Pancreas (tissue), 10 donors: ENCODE measurements at places on chromosomes 12 and 14.

DNA sequence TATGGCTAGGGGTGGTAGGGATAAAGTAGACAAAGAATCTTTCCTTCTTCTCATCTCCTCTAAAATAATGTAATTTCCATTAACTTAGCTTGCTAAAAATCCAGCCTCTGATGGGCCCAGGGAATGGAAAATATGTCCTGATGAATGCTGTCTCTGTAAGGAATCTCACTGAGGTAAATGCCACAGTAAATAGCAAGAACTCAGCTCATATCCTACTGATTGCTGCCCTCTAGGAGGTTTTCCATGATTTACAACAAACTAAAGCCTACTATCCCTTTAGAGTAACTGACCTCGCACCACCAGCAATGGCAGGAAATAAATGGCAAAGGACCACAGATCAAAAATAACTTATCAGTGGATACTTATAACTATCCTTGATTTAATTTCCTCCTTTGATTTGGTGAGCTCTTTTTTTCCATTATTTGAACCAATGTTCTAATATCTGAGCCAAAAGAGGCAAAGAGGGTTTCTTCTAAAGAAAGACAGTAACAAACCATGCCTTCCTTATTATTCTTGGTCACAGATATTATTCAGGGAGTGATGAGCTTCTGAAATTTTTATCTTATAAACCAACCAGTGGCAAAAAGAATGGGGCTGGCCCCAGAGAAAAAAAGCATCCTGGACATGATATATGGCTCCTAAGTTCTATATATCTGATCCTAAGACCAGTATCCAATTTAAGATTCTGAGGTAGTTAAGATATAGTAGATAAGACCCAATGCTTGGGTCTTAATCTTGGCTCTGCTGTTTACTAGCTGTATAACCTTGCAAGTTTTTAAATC lies 43.8 kb downstream of the SENP1 start:
- H3K36me3 ChIP-seq, result peaks cover 14% of the 10 kb centered on the region
- no peak overlapping the region for H3K4me3 ChIP-seq
- no peaks in the 10 kb centered on the region for H3K27me3 ChIP-seq
- no peak overlapping the region for H3K27ac ChIP-seq

- peaks cover 29% of the 10 kb centered on the region for H3K4me1 ChIP-seq
- H3K27me3 ChIP-seq, result no peaks in the 10 kb centered on the region
- peak overlapping the region; percentile 84 for H3K4me3 ChIP-seq
- H3K27ac ChIP-seq, result peak overlapping the region; percentile 94
- H3K36me3 ChIP-seq, result no peaks in the 10 kb centered on the region
- no peak for DNase-seq
These were observed 508 bp downstream of the HNRNPC start for GRCh38 chr14:21268617-21269251.

GRCh38 chr14:76490735-76491134 lies 114.8 kb downstream of the ESRRB start:
- no peak for DNase-seq
- H3K36me3 ChIP-seq, result no peaks in the 10 kb centered on the region
- H3K4me3 ChIP-seq, result no peak overlapping the region
- no peaks in the 10 kb centered on the region for H3K27me3 ChIP-seq

GRCh38 chr12:118611295-118611694 lies 234.9 kb downstream of the SUDS3 start:
- peak overlapping the region; percentile 42 for H3K27ac ChIP-seq
- no peak overlapping the region for H3K4me3 ChIP-seq
- H3K4me1 ChIP-seq, result no peaks in the 10 kb centered on the region
- no peaks in the 10 kb centered on the region for H3K27me3 ChIP-seq

GRCh38 chr14:91983588-91983987 lies 36.1 kb upstream of the FBLN5 start:
- no peak overlapping the region for H3K4me3 ChIP-seq
- H3K27ac ChIP-seq, result no peak overlapping the region
- DNase-seq, result no peak
- H3K4me1 ChIP-seq, result peaks cover 25% of the 10 kb centered on the region
- no peaks in the 10 kb centered on the region for H3K36me3 ChIP-seq
- no peaks in the 10 kb centered on the region for H3K27me3 ChIP-seq

- H3K4me1 ChIP-seq, result no peaks in the 10 kb centered on the region
- H3K4me3 ChIP-seq, result no peak overlapping the region
- no peaks in the 10 kb centered on the region for H3K27me3 ChIP-seq
- DNase-seq, result no peak
- no peak overlapping the region for H3K27ac ChIP-seq
- no peaks in the 10 kb centered on the region for H3K36me3 ChIP-seq
These were observed 107.4 kb downstream of the GRIP1 start for GRCh38 chr12:66571361-66571915.

DNA sequence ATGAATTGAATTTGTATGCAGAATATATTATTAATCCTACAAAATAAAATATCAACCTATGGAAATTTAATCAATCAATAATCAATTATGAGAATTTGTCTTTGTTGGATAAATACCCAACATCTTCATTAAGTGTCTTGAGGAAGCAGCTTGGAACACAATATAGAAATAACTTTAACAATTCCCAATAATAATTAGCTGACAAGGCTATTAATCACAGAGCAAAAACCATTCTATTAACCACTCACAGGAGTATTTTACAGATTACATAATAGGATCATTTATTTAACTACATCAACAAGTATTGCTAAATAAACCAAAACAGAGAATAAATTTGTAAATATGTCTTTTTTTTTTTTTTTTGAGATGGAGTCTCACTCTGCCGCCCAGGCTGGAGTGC lies 190.3 kb downstream of the CEP128 start:
- no peaks in the 10 kb centered on the region for H3K36me3 ChIP-seq
- H3K27me3 ChIP-seq, result no peaks in the 10 kb centered on the region

DNA sequence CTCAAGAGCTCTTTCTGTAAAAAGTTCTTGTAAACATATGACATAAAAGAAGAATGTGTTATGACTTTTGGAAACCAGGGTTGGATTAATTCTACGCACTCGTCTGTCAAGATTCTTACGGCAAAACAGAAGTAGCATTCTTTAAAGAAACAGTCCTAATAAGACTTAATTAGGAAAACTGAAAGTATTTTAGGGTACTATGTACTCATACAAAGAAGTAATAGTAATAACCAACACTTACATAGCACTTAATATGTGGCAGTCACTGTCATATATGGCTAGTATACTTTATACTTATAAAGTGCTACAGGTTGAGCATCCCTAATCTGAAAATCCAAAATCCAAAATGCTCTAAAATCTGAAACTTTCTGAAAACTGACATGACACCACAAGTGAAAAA lies 72.9 kb upstream of the ST8SIA1 start:
- H3K36me3 ChIP-seq, result no peaks in the 10 kb centered on the region
- no peak for DNase-seq
- H3K4me1 ChIP-seq, result peaks cover 9% of the 10 kb centered on the region

- no peak for DNase-seq
- H3K27me3 ChIP-seq, result no peaks in the 10 kb centered on the region
- H3K4me3 ChIP-seq, result no peak overlapping the region
- no peaks in the 10 kb centered on the region for H3K4me1 ChIP-seq
These were observed 33.7 kb upstream of the IL22 start for GRCh38 chr12:68287106-68287505.

GRCh38 chr14:106738075-106738474 lies 1211.7 kb downstream of the TMEM121 start:
- no peak for DNase-seq
- H3K27ac ChIP-seq, result no peak overlapping the region
- no peaks in the 10 kb centered on the region for H3K36me3 ChIP-seq
- H3K4me3 ChIP-seq, result no peak overlapping the region

DNA sequence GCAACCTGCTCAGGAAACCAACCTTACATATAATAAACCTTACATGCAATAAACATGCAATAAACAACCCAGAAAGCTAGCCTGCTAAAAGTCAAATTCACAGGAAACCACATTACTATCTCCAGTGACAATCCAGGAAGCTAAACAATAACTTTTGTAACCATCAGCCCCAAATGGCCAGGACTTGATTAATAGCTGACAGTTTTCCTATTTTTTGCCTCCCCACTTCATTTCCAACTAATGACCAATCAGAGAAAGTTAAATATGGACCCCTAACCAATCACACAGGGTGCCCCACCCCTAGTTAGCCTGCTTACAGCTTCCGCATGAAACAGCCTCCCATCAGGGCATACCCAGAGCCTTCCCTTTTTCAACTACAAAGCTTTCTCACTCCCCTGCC lies 152.2 kb upstream of the LMNTD1 start:
- no peak for DNase-seq
- H3K27ac ChIP-seq, result no peak overlapping the region
- no peaks in the 10 kb centered on the region for H3K4me1 ChIP-seq
- no peaks in the 10 kb centered on the region for H3K27me3 ChIP-seq

DNA sequence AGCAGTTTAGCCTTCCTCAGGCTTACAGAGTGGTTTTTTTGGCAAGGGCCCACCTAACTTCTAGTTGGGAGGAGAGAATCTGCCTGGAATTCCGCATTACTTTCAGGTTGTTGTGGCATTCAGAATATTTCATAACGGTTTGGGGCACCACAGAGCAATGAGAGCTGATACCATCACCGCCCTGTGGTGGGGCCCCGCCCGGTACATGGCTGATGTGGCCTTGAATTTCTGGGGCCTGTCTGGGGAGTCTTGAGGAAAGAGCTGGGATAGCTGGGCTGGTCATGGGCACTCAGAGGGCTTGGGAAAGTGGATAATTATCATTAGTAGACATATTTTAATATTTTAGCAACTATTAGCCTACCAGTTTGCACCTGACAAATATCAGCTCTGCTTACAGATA lies 4.2 kb downstream of the TESPA1 start:
- no peak overlapping the region for H3K27ac ChIP-seq
- H3K4me3 ChIP-seq, result no peak overlapping the region
- no peaks in the 10 kb centered on the region for H3K36me3 ChIP-seq

GRCh38 chr14:72253503-72253902 lies 321.3 kb downstream of the RGS6 start:
- H3K27ac ChIP-seq, result no peak overlapping the region
- no peaks in the 10 kb centered on the region for H3K27me3 ChIP-seq
- no peaks in the 10 kb centered on the region for H3K4me1 ChIP-seq
- no peak for DNase-seq
- no peak overlapping the region for H3K4me3 ChIP-seq
- H3K36me3 ChIP-seq, result no peaks in the 10 kb centered on the region

GRCh38 chr14:90288651-90289355 lies 32.5 kb downstream of the PSMC1 start:
- H3K27ac ChIP-seq, result no peak overlapping the region
- H3K4me1 ChIP-seq, result no peaks in the 10 kb centered on the region
- H3K4me3 ChIP-seq, result no peak overlapping the region
- no peaks in the 10 kb centered on the region for H3K27me3 ChIP-seq

DNA sequence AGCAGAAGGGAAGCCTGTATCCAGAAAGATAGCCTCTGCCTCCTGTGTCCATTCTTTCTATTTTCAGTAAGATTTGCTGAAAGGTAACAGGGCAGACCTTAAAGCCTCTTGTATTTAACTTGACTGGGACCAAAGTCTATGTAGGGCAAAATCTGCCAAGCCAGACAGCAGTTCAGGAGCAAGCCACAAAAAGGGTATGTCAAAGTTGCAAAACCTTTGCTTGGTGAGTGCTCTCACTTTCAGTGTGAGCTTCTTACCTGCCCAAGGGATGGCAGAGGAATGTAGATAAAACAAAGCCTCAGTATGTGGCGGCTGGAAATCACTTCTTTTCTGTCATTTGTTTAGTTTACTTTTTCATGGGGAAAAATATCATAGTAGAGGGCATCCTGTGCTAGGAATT lies 63.1 kb downstream of the PLEKHG7 start:
- H3K36me3 ChIP-seq, result no peaks in the 10 kb centered on the region
- no peak for DNase-seq
- H3K27me3 ChIP-seq, result no peaks in the 10 kb centered on the region
- no peak overlapping the region for H3K4me3 ChIP-seq

GRCh38 chr12:12126551-12126950 lies 55.8 kb downstream of the BCL2L14 start:
- H3K36me3 ChIP-seq, result peaks cover 34% of the 10 kb centered on the region
- DNase-seq, result no peak
- H3K4me3 ChIP-seq, result no peak overlapping the region
- no peak overlapping the region for H3K27ac ChIP-seq

- peaks cover 30% of the 10 kb centered on the region for H3K4me1 ChIP-seq
- no peak overlapping the region for H3K27ac ChIP-seq
- H3K27me3 ChIP-seq, result no peaks in the 10 kb centered on the region
These were observed 5.3 kb downstream of the TMEM253 start for GRCh38 chr14:21106176-21106497.

DNA sequence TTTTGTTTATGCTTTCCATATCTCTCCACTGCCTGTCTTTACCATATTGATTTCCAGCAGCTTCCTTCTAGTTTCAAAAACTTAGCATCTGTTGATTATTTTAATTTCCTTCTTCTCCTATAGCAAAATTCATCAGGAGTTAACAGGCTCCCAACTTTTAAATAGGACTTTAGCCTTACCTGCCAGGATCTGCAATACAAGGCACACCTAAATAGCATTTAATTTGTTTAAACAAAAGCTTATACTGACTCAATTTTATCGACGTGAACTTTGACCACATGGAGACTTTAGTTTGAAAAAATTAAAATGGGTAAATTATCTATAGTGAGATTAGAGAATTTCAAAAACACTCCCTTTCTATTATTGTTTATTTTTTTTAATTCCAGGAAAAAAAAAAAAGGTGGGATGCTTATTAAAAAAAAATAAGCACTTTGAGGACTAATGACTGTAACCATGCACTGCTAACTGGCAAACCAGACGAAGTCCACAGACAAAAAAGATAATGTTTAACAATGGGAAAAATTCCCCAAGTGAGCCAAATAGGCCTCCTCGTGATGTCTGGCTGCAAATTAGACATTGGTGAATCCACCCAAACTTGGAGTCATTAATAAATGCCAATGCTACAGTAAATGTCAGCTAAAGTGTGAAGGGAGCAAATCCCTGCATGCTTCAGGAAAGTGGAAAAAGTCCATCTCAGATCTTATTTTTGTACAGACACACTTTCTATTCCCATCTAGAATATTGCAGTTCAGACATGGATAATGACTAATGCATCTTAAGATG lies 40.7 kb downstream of the RMST start:
- DNase-seq, result no peak
- peaks cover 7% of the 10 kb centered on the region for H3K4me1 ChIP-seq
- H3K27me3 ChIP-seq, result no peaks in the 10 kb centered on the region

DNA sequence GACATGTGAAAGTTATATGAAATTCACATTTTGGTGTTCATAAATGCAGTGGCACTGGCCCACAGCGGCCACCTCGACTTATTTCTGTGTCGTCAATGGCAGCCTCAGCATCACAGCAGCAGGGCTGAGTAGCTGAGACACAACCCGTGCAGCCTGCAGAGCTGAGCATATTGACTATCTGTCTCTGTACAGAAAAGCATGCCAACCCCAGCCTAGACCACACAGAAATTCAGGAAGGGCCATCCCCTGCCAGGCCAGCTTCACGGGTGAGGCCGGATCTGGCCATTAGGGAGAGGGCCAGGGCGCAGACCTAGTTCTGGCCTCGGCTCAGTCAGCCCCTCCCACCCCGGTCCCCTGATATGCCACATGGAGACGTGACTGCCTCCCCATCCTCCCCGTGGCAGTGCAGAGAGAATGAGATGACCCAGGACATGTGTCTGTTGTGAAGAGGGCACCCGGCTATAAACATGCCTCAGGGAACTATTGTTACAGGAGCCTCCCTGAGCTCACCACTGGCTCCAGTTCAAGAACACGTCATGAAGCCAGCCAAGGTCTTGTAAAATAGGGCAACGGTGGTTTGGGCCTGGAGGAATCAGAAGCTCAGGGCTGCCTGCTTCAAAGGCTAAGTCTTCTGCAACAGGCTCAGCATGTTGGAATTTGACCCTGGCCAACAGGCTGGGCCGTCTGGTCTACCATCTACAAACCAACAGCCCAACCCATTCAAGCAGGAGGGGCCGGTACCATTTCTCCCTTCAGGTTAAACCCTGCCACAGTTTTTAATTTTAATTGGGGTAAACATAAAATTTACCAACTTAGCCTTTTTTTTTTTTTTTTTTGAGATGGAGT lies 25.5 kb downstream of the SCARB1 start:
- H3K4me1 ChIP-seq, result peaks cover 4% of the 10 kb centered on the region
- DNase-seq, result peak; percentile 66
- H3K27ac ChIP-seq, result peak overlapping the region; percentile 48
- no peaks in the 10 kb centered on the region for H3K27me3 ChIP-seq
